ENCODE measurements at places on chromosomes 7 and 10.
A peak's percentile ranks its signal among the peaks of the same experiment; 100 is the strongest.

DNA sequence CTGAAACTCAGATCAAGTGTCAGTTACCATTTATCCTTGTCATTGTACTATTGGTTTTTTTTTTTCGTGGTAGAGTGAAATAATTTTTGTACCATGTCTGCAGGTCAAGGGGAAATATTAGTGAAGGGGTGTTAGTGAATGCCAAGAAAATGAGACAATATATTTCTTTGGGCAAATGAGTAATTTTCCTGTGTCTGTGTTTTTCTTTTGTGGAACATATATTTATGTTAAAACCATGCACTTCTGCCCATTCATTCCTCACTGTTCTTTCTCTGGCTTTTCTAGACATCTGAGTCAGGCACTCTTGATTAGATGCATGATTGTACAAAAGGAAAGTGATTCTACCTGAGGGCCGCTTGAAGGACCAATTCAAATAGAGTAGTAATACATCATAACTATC lies 161.6 kb downstream of the BICC1 start:
- no peak for DNase-seq

DNA sequence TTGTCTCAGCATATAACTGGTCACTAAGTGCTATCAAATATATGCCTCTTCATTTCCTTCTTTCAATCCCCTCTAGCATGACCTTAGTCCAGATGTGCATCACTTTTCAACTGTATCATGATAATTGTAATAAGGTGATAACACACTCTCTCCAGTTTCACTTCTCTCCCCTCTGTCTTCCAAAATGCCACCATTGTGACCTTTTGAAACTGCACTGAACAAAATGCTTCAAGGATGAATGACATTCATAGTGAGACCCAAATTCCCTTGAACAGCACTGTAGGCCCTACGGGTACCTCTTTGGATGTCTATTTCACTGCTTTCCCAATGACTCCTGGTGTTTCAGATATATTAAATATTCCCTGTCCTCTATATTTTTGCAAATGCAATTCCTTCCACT lies 224.8 kb downstream of the DNAJB9 start:
- DNase-seq, result no peak

GRCh38 chr7:158702196-158702595 lies 2.4 kb downstream of the NCAPG2 start:
- no peak for DNase-seq

GRCh38 chr7:80412842-80413241 lies 99.0 kb downstream of the GNAT3 start:
- DNase-seq, result no peak

DNA sequence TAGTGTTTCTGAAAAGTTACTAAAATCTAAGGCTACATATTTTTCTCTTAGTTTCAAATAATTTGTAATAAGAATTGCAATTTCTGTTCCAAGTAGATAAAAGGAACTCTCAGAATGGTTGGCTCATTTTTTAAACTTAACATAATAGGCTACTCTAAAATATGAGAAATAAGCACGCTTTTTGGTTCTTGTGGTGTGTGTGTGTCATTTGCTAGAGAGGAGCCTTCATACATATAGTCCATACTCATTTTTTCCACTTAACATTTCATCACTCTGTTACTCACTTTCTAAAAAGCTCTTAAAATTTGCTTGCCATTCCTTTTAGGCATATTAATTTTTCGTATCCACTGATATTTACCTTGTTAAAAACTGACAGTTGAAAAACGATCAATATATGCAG lies 74.0 kb upstream of the VWDE start:
- DNase-seq, result no peak

GRCh38 chr10:11430421-11431215 lies 180.8 kb downstream of the USP6NL start:
- DNase-seq, result no peak

DNA sequence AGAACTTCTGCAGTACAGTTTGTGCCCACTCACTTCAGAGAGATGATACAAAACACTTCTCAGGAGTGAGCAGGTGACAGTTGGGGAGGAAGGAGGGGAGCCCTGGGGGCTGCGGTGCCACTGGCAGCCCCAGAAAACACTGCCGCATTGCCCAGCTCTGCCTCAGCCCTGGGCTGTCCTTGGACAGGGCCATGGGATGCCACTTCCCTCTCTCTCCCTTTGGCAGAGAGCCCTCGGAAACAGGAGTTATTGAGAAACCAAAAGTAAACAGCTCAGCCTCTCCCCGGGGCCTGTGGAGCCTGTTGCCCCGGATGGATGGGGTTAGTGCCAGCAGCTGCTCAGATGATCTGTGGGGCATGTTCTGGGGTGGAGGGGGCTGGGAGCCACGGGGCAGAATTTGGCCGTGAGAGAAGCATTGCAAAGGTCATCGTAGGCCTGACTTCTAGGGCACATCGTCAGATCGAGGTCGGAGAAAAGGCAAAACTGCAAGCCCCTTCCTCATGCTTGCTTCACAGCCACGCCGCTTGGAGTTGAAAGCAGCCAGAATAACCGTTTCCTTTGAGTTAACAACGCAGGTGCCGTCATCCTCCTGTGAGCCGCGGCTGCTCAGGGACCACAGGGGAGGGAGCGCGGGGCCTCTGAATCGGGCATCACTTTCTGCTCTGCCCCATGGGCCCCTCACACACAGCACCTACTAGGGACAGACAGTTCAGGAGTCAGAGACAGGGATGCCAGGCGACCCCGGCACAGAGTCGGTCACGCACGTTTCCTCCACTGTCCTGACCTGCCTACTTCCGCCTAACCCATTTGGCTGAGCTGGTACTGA lies 256.4 kb downstream of the CAMK1D start:
- peak; percentile 73 for DNase-seq

DNA sequence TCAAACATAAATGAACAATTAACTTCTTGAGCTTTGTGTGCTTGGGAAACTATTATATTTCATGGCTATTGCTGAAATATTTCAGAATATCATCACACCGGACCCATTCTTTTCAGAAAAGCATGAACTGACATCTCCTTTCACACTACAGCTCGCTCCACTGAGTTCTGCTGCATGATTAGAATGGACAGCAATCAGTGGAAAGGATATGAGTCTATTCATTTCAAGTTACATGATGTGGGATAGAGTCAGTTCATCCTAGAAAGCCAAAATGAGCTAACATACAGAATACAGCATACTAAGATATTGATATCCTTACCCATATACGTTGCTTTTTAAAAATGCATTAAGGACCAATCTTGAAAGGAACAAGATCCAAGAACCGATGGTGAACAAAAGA lies 1.1 kb upstream of the FAM53B start:
- DNase-seq, result no peak

GRCh38 chr7:1919539-1920265 lies 249.6 kb downstream of the ELFN1 start:
- DNase-seq, result no peak

DNA sequence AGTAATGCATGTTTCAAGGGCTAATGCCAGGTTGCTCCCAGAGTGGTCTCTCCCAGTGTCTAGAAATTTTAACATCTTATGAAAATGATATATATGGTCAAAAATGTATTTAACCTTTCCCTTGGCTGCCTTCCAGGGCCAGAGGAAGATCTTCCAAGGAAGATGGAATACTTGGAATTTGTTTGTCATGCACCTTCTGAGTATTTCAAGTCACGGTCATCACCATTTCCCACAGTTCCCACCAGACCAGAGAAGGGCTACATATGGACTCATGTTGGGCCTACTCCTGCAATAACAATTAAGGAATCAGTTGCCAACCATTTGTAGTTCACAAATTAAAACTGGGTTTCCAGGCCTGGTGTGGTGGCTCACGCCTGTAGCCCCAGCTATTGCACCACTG lies 9.0 kb downstream of the GATAD1 start:
- no peak for DNase-seq

DNA sequence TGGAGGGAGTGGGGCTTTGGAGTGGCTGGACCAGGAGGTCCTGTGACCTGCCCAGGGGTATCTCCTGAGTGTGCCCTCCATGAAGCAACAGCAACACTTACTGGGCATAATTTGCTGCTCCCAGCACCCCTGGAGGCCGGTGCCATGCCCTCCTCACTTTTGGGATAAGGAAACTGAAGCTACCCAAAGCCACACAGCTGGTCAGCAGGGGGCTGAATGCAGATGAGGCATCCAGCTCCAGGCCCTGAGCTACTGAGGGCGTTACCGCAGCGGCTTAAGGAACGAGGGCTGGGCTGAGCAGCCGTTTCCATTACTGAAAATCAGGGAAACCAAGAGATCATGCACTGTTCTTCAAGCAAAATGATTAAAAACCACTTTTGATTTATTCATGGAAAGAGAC lies 408.9 kb downstream of the GLRX3 start:
- no peak for DNase-seq

DNA sequence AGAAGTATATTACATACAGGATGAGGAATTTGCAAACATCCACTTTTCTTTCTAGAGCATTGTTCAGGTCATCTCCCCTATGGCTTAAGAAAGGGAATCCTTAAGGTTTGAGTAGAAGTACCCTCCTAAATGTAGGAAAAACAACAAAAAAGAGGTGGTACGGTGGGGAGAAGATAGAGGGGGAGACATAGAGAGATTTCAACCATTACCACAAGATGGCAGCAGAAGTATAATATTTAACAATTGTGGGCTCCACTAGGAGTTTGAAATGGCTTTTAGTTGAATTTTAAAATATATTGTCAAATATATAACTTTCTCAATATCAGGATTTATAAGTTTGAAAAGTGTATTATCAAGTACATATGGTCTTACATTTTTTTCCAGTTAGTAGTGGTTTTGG lies 72.7 kb upstream of the PRKG1 start:
- no peak for DNase-seq

DNA sequence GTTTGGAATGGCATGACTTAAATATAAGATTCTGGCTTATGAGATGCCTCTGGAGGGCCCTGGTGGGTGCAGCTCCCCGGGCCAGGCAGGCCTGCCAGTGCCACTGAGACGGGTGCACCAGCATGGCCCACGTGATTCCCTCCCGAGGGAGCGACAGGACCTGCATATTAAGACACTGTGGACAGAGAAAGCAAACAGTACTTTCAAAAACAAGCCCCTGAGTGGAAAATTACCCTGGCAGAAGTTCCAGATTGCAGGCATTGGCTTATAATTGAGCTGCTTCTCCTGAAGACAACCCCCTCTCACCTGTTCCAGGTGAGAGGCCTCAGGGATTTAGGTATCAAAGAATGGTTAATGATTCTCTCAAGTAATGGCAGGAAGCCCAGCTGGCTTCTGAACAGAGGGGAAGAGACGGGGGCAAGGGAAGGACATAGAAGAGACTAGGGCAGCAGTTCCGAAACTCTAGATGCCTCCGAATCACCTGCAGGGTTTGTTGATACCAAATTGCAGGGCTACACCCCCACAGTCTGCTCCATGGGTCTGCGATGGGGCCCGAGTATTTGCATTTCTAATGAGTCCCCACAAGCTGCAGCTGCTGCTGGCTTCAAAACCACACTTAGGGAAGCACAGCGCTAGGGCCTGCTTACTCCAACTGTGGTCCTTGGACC lies 66.0 kb upstream of the DOCK1 start:
- no peak for DNase-seq

GRCh38 chr7:46259947-46260346 lies 338.9 kb upstream of the IGFBP3 start:
- DNase-seq, result no peak

- peak; percentile 4 for DNase-seq
Measured at GRCh38 chr7:29989257-29989995, at the start of gene SCRN1. TSS of gene SCRN1 (minus strand) at chr7:29989801. CDS start at chr7:29969067, 20,734 bp downstream.

DNA sequence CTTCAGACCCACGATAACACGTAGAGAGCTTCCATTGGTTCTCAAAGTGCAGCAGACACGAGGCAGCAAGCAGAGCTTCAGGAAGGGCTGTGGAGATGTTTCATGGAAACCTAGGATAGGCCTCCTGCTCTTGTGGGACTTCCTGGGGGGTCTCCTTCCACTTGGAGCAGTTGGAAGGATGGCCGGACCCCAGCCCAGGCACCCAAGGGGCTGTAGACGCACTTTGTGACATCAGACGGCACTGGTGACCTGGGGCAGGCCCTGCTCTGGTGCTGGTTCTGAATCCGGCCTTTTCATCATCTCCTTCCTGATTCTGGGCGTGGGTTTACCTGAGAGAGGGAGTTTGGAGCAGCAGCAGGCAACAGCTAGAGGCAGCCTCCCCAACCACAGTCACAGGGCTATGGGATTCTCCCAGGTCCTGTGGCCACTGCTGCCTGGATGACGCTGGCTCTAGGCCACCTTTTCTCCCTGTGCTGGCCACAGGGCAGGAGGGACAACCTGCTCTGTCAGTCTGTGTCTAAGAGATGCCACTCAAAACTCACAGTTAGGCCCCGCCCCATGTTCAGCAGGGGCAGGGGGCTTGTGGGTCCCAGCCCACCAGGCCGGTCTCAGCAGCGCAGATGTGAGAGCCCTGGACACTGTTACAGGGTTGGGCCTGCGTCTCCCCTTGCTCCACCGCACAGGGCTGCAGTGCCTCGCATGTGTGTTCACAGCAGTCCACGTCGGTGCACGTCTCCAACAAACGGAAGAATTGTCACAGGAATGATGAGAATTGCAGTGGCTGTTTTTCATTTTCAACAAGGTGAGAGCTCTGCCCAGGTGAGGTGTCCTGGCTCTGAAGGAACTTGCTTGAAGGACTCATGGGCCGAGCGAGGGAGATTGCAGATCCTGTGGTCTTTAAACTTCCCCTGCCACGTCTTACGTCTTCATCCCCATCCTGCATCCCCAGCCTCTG lies 569.3 kb downstream of the TCERG1L start:
- DNase-seq, result no peak

DNA sequence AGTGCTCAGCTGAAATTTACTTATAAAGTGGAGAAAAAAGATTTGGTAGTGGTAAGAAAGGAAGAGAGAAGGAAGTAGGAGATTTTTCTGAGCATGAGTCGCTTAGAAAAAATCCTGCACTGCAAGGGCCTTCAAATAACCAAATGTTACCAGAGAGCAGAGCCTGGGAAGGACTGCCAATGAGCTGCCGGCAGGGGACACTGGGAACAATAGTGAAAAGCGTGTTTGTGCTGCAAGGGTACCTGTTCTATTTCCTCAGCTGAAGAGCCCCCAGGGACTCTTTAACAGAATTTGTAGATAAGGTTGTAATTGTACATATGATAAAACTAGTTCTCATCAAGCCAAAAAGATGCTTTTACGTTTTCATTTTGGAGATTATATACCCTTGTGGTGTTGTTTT lies 696.3 kb upstream of the C7orf33 start:
- no peak for DNase-seq

- no peak for DNase-seq
Measured at GRCh38 chr10:49457686-49458085, 61.8 kb upstream of the DRGX start.

- peak; percentile 77 for DNase-seq
Measured at GRCh38 chr10:55146032-55146431, 345.0 kb upstream of the PCDH15 start.
